ENCODE measurements at places on chromosomes 1 and 21.

DNA sequence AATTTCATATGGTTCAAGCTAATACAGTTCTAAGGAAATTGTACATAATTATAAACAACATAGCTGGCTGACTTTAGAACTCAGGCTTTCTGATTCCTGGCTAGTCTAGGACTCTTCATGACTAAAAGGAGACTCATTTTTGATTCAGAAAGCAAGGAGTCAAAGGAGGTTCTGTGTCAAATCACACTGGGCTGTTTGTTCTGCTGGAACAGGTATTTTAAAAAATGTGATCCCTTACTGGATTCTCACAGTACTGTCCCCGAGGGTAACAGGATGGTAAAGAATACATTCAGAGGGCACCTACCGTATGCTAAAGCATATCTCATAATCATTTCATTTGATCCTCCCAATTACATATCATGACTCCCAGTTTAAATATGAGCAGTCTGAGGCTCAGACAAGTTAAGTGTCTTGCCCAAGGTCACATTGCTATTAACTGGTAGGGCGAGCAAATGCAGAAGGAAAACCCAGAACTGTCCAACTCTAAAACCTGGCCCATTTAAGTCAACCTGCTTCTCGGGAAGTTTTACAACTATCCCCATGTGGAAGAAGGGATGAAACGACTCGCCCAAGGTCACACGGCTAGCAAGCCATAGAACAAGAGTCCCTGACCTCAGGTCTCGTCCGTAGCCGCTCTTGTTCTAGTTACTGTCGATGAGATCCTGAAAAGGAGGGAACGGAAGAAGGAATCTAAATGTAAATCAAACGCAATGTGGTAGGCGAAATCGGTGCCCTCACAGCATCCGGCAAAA is 675 bp downstream of the MYSM1 start:
- DNase-seq, result peak; percentile 27

DNA sequence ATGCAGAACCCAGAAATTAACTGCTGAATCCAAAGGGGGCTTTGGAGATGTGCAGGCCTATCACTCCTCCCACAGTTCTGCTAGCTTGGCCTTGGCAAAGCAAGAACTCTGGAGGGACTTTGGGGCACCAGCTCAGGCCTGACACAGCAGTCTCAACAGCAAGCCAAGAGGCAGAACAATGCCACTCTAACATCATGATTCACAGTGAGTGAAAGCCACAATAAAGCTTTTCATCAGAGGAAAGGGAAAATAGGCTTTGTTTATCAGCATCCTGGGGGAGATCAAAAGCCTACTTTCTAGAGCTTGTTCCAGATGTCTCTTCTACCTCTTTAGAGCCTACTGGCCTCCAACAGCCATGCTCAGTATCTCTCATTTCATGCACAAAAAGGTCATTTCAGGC is 283.4 kb downstream of the KCNH1 start:
- no peak for DNase-seq

DNA sequence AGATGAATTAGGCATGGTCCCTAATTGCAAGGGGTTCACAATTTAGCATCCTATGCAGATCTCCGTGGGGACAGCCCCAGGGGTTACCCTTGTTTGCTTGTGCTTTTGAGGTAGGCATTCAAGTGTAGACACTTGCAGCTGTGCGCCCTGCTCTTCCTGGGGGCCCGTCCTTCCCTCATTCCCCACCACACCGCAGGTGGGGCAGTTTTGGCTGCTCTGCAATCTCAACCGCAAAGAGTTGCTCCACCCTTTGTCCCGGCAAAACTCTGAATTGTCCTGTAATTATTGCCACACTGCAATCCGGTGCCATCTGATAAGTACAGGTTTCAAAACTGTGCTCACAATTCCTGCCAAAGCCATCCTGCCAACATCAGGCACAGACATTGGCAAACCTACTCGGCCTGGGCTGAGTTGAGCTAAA is 65.4 kb upstream of the LYST start:
- peak; percentile 66 for DNase-seq

DNA sequence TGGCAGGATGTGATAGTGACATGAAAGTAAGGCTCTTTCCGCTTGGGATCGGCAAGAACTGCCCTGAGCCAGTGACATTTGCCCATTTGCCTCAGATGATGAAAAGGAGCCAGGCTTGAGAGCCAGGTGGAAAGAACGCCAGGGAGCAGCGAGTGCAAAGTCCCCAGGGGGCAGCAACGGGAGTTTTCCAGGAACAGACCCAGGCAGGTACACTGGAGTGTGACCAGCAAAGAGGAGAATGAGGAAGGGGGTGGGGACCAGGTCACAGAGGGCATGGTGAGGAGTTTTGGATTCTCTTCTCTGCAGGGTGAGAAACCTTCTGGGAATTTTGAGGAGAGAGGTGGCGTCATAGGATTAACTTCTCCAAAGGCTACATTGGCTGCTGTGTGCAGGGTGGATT is 10.8 kb upstream of the ETS2 start:
- no peak for DNase-seq

GRCh38 chr21:26710155-26710554 is 135.1 kb downstream of the ADAMTS1 start:
- DNase-seq, result no peak

DNA sequence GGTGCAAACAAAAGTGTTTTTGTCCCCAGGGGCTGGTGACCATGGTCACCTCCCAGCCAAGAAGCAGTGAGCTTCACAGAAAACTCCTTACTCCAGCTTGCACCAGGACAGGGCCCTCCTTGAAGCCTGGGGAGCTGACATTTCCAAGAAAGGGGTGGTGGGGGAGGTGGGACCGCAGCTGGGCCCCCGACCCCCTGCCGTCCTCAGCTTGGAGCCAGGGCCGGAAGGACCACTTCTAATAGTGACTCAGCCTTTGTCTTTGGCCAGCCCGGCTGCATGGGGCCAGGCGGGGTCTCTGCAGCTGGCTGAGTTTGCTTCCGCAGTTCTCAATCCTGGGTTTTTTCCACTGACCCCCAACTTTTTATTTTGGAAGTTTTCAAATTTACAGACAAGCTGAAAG is 136.5 kb upstream of the POU3F1 start:
- DNase-seq, result no peak

DNA sequence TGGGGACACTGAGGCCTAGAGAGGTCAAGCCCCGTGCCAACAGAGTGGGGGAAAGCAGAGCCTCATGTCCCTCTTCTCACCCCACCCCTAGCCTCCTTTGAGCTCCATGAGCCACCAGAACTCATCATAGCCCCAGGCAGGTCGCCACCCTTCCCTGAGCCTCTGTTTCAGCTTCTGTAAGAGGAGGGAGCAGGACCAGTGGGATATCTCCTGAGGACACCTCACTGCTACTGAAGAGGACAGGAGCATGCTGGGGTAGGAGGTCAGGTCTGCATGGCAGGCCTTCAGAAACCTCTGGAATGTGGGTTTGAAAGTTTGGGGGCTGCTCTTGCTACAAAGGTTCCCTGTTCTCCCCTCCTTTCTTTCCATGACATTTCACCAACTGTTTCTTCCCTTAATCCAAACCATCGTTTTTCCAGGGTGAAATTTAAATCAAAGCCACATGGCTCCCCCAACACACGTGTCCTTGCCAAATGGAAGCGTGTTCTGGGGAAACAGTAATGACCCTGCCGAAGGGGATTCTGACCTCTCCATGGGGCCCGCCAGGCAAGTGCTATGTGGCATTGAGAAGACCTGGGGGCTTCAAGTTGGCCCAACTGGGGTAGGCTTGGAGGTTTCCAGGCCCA is 88.1 kb upstream of the RUNX3 start:
- DNase-seq, result no peak

- DNase-seq, result no peak
Measured at GRCh38 chr1:8899046-8899445, 20.6 kb upstream of the ENO1 start.

- no peak for DNase-seq
Measured at GRCh38 chr1:58566339-58566738, 10.7 kb downstream of the TACSTD2 start.

GRCh38 chr1:195908121-195908520 is 700.1 kb downstream of the KCNT2 start:
- no peak for DNase-seq

GRCh38 chr1:97505816-97506215 is 415.0 kb downstream of the DPYD start:
- DNase-seq, result no peak

GRCh38 chr1:178189814-178190213 is 95.9 kb downstream of the RASAL2 start:
- DNase-seq, result no peak

DNA sequence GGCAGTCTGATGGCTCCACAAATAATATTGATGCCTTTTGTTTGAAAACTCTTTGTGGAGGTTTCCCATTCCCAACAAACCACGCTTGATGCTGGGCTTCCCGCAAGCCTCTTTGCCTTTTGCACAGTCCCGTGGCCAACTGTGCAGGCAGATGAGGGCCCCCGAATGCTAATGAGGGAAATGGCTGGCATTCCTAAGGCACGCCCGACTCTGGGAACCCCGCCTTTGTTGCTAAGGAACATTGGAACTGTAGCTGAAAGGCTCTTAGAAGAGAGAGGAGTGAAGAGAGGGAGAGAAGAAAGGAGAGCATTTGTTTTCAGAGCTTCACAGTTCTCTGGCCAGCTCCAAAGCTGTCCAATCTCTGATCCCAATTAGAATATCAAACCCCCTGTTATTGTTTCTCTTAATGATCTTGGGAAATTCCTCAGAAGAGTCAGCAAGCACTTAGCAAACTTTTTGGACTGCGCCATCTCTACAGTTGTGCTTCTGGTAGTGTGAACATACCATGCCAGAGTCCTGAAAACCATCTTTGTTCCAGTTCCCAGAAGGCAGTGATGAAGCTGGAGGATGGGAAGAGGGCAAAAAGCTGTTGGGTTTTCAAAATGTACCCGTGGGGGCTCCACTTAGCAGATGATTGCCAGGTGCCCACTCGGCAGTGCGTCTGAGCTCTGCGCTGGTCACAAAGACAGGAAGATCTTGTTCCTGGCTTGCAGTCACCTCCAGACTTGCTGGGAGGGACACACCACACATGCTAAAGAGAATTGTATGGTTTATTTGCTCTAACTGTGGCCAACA is 60.1 kb upstream of the CYP2J2 start:
- no peak for DNase-seq

DNA sequence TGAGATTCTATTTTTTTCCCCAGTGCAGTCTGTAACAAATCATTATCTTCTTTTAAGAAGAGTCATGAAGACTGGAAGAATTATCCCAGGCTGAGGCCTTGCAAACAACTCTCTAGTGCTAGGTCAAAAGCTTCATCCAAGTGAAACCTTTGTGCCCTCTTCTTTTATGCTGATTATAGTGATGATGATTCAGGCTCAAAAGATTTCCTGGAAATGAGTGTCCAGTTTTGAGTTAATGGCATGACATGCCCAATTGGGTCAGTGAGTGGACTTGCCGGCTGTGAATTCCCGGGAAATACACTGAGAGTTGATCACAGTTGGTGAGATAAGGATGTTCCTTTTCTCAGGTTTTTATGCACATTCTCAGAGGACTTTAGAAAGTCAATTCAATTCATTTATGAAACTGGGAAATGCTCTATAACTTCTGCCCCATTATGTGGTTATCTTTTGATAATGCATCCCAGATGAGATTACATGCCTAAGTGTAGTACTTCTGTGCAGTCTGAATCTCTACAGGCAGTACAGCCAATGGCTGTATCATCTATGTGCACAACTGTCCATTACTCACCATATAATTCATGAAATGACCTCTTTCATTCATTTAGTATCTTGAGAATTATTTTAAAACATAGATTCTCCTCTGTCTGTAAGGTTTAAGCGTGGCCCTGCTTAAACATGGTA is 66.2 kb downstream of the S1PR1 start:
- DNase-seq, result no peak

DNA sequence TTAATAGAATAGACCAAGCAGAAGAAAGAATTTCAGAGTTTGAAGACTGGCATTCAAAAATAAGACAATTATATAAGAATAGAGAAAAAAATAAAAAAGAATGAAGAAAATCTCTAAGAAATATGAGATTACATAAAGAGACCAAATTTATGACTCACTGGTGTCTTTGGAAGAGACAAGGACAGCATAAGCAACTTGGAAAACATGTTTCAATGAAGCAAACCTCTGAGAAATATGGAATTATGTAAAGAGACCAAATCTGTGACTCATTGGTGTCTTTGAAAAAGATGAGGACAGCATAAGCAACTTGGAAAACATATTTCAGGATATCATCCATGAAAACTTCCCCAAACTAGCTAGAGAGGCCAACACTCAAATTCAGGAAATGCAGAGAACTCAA is 60.4 kb upstream of the LYPLAL1 start:
- no peak for DNase-seq

GRCh38 chr1:114522264-114522575 is 11.2 kb upstream of the TRIM33 start:
- DNase-seq, result no peak

- DNase-seq, result no peak
Measured at GRCh38 chr1:160410406-160411005, 10.1 kb downstream of the VANGL2 start.

GRCh38 chr1:197838836-197839235 is 63.6 kb upstream of the DENND1B start:
- DNase-seq, result no peak

GRCh38 chr1:70840260-70840953 is 207.2 kb downstream of the PTGER3 start:
- DNase-seq, result no peak

- no peak for DNase-seq
Measured at GRCh38 chr1:98468111-98468717, 193.3 kb upstream of the SNX7 start.

DNA sequence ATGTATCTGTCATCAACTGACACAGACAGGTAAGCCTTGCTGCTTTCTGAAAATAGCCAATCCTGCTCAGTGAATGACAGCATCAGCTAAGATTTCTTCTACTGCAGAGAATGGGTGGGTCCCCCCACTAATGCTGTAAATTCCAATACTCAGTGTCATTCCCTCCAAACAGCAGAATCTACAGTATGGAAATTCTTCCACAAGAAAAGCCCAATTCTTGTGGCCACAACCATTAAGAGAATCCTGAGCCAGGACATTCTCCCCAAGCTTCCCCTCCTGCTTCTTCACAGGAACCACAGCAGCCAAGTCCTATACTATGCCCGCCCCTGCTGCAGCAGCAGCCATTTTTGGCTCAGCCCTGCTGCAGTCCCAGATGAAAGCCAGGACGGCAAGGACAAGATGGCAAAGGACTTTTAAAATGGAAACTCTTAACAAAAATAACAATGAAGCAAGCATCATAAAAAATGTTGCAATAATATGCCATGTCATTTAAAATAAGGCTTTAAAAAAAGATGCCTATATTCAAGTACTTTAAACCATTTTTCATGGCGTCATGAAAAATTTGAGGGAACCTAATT is 26.8 kb downstream of the EIF4G3 start:
- DNase-seq, result no peak

DNA sequence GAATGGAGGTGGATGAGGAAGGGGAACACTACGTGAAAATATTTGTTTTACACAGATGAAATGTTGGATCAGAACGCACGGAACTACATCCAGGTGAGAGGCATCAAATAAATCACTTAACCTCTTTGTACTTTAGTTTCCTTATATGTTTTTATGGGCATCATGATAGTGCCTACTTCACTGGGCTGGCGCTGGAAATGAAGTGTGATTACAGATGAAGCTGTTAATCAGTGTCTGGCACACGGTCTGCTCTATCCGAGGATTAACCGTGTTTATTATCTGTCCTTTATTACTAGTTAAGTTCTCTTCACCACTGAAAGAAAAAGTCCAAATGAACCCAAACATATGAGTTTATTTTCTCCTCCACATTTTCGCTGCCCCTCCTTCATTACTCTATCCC is 96.0 kb upstream of the TRABD2B start:
- peak; percentile 27 for DNase-seq

Data from colonic mucosa (tissue), 4 donors.